ENCODE measurements at places on chromosomes 1 and 21. TPM values are rescaled to one million over a fixed set of nuclear protein-coding genes. Genes with fewer than 3 reads are reported as not detected.

DNA sequence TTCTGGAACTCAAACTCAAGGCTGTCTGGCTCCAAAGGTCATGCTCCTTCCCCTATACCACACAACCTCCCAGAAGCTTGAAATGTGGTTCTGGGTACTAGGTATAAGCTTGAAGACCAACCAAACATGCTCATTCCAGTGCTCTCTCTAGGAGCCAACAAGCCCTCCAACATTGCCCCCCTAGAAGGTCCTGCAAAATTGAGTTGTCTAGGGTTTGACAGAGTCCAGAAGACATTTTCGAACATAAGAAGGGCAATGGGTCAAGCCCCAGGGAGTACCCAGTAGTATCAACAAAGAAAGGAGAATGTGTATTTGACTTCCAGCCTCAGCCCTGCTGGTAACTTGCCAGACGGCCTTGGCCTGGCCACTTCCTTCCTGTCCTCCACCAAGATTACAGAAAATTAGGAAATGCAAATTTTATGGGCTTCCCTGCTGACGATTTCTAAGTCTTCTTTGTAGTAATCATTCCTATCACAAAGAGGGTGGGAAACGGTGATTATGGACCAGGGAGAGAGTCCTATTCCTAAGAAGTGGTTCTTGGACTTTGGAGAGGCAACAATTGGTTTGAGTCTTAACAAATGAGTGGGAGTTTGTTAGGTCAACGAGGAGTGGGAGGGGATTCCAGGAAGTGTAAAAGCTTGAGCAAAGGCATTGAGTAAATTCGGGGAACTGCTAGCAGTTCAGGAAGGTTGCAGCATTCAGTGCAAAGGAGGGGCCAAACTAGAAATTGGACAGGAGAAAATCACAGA, 18.7 kb upstream of the SLAMF1 start:
- no peak for DNase-seq

DNA sequence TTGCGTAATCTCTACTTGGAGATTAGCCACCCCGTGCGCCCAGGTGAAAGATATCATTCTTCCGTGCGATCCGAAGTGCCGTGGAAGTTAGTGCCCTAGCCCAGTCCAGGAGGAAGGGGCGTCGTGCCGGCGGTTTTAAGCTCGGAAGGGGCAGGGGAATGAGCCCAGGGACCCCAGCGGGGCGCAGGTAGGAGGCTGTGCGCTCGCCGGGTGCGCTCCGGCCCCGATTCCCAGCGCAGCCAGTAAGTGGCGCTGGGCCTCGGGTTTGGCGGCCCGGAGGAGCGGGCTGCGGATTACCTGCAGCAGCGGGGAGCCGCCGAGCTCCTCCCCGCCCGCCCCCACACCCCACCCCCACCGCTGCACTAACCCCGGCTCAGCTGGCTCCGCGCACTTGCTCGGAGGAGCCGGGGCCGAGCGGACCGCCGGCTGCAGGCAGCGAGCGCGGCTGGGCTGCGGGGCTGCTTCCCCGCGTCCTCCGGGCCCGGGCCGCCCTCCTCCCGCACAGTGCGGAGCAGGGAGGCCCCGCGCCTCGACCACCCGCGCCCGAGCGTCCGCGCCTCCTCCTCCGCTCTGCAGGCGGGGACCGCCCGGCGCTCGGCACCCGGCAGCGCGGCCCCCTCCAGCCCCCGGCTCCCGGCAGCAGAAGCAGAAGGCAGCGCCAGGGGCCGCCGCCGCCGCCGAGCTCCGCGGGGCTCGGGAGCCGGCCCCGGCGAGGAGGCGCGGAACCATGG, at the start of gene RYR2:
Gene RYR2 (plus strand): TSS at position 390 of the 731 bp plus-strand sequence. CDS start 338 bp downstream, at position 728.
- no peak for DNase-seq

- DNase-seq: no peak
Observed at GRCh38 chr21:17334484-17334883, 178.4 kb upstream of the CXADR start.

DNA sequence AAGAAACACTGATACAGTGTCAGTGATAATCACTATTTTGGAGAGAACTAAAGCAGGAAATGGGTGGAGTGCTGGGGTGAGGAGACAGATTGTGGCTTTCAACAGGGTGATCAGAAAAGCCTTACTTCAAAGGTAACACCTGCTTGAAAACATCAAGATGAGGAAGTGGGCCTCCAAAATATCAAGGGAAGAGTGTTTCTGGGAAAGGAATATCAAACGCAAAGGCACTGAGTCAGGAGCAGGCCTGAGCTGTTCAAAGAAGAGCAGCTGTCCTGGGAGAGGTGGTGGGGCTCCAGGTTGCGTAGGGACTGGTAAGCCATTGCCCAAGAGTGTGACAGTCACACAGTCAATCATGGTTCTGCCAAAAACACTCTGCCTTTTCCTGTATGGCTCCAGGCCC, 47.1 kb upstream of the ATP1A1 start:
- peak; percentile 67 for DNase-seq

DNA sequence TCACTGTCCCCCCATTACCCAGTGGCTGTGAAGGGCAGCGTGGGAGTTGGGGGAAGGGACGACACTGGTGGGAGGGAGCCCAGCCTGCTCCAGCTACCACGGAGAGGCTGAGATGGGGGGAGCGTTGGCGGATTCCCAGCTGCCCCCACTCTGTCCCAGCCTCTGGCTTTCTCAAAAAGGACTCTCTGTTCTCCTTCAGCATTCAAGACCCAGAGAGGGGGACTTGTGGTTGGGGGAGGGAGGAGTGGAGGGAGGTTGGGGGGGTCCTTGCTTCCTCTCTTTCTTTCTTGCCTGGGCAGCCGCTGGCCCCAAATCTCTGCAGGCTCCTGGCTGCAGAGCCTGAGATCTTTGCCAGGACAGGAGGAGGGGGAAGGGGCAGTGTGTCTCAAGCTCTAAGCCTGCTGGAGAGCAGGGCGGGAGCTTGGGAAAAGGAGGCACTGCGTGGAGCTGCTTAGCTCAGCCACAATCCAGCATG, 2.2 kb downstream of the ATP1A2 start:
- no peak for DNase-seq

GRCh38 chr1:22123071-22123390, 19.9 kb downstream of the WNT4 start:
- DNase-seq: no peak

DNA sequence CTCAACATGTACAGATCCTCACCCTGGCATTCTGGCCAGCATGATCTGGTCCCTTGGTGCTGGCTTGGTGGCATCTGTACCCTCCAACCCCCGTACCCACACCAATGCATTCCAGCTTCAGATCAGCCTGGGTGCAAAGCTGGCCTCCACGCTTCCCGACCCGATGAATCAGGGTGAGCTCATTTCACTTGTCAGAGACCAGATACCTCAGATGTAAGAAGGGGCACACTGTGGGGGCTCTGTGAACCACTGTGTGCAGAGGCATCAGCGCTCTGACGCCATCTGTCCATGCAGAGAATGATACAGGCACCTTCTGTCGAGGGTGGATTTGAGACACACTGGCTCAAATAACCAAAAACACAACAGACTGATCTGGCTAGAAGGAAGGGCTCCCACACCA, 76.6 kb downstream of the DMRTB1 start:
- DNase-seq: no peak

DNA sequence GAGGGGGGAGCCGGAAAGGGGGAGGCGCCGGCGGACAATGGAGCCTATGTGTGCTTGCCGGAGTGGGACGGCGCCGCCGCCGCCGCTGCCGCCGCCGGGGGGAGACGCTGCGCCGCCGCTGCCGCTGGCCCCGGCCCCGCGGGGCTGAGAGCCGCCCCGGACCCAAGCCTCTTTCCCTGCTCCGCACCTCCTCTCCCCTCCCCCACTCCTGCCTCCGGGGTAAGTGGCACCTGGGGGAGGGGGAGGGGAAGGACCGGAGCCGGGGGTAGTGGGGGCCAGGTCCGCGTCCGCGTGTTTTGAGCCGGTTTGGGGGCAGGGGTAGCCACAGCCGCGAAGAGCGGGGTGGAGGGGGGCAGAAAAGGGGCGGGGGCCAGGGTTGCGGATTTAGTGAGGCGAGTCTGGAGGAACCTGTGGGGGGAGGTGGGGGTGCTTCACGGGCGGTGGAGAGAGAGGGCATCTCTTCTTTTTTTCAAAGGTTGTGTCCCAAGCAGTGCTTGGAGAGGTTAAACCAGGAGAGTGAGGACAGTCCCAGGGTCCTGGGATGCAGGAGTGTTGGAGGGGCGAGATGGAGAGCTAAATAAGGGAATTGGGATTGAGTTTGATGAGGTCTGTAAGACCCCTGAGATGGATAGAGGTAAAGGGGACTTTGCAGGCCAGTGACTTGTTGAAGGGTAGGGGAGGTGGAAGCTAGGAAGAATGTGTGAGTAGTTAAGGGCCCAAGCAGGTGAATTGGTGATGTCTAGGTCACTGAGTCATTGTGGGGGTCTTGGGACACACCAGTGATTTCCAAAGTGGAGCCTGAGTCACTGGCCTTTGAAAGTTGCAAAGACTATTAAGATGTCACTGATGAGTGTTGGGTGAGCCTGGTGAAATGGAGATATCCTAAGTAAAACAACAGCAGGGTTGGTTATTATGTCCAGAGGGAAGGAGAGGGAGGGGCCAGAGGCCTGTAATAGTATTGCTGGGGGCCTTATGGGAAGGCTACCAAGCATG, 59.1 kb downstream of the BCL9 start:
- no peak for DNase-seq

- DNase-seq: no peak
Observed at GRCh38 chr1:226702318-226702956, 36.6 kb downstream of the ITPKB start.

- DNase-seq: no peak
Observed at GRCh38 chr1:61244114-61244513, 161.8 kb downstream of the NFIA start.

DNA sequence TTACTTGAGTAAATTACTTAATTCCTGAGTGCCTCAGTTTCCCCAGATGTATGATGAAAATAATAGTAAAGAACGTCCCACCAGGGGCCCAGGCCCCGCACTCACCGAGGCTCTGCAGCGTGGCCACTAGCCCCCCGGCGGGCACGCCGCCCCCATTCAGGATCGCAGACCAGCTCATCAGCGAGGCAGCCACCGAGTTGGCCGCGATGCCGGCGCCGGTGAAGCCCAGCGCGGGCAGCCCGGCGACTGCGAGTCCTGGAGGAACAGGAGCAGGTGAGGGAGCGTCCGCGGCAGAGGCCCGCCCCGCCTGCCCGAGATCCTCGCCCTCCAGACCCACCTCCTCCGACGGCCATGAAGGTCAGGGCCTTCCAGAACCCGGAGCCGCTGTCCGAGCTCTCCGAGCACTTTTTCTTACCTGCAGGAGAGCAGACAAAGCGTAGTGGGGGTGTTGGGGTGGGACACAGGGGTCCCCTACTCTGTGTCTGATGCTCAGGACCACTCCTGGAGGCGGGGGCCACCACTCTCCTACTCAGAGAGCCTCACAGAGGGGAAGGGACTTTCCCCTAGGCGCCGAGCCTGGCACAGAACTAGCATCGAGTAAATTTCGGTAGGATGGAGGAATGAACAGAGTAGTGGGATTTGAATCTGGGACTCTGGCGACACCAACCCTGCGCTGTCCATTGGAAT, 3.7 kb downstream of the IFI6 start:
- no peak for DNase-seq

- DNase-seq: no peak
Observed at GRCh38 chr1:183034682-183035081, 11.5 kb downstream of the LAMC1 start.

GRCh38 chr1:172394141-172394751, 26.2 kb upstream of the C1orf105 start:
- DNase-seq: peak; percentile 87

DNA sequence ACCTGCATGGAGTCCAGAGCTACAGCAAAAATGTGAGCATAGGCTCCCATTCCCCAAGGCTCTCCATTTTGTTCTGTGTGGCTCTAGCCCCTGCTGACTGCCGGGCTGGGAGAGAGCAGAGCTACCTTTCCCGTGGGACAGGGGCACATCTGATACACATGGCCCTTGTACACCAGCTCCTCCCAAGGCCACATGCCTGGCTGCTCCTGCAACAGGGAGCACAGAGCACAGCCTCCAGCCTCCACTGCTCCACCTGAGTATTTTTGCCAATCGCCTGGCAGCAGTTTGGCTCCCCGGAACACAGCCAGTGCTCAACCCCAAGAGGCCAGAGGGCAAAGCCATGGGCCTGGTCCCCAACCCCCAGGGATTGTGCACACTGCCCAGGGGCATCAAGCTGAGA, 146.5 kb downstream of the CHD1L start:
- DNase-seq: no peak

DNA sequence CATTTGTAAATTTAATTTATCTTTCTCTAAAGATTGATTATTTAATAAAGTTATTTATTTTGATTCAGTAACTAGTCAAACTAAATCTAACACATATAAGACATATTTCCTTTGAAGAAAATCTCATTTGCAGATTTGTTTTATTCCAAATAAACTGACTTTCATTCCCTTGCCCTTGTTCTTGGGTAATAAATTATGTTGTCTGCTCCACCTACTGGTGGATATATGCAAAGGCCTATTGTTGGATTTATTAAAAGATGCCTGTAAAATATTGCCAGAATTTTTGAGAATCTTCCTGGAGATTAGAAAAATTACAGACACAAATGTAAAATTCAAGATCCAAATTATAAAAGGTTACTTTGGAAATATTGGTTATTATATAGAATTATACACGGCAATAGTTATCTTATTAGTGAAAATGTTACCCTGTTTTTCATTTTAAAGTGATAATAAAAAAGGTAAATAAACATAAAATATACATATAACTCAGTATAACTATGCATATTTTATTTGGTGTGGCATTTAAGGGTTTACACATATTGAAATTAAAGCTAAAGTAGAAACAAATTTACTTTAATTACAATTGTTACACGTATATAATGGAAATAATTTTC, 116.1 kb downstream of the SPATA17 start:
- peak; percentile 6 for DNase-seq

GRCh38 chr1:201533836-201534235, 5.1 kb upstream of the NAV1 start:
- no peak for DNase-seq

Gene CFAP74
- total RNA-seq: not detected

Gene TNFAIP8L2
- 38.4 TPM for total RNA-seq

Gene HRNR
- total RNA-seq: not detected

Gene FAM167B
- 0.87 TPM for total RNA-seq

Gene KCNK2
- total RNA-seq: not detected

Gene GUCA2B
- not detected for total RNA-seq

Gene MAN1C1
- total RNA-seq: 31.1 TPM
